ENCODE measurements at places on chromosomes 7 and 10.

- no peaks in the 10 kb centered on the region for H3K4me1 ChIP-seq
- DNase-seq = no peak
- no peaks in the 10 kb centered on the region for H3K36me3 ChIP-seq
- H3K27ac ChIP-seq = no peak overlapping the region
- H3K4me3 ChIP-seq = no peak overlapping the region
These were observed 72.5 kb downstream of the FAM13C start for GRCh38 chr10:59289853-59290252.

GRCh38 chr10:109892931-109893330 is 30.4 kb downstream of the XPNPEP1 start:
- no peak overlapping the region for H3K4me3 ChIP-seq
- no peak for DNase-seq
- no peak overlapping the region for H3K27ac ChIP-seq
- H3K36me3 ChIP-seq = peaks cover 8% of the 10 kb centered on the region
- H3K27me3 ChIP-seq = no peaks in the 10 kb centered on the region
- peaks cover 27% of the 10 kb centered on the region for H3K4me1 ChIP-seq

GRCh38 chr10:83469728-83470331 is 669.5 kb upstream of the GHITM start:
- no peak overlapping the region for H3K27ac ChIP-seq
- H3K4me3 ChIP-seq = no peak overlapping the region
- H3K36me3 ChIP-seq = no peaks in the 10 kb centered on the region
- H3K27me3 ChIP-seq = no peaks in the 10 kb centered on the region
- DNase-seq = no peak

DNA sequence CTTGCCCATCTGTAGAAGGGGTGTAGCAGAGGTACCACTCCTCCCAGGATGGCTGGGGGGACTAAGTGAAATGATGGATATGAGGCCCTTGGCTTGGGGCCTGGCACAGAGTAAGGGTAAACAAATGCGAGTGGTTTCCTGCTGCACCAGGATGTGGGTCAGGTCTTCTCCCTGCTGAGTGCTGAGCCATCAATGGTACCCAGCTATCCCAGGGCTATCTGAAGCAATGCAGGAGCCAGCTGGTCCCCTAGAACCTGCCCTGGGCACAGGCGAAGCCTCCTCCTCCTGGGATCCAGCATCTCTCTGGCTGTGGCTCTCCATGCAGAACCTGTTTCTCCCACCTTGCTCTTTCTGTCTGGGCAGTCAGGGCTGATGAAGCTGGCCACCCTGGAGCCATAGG is 20.9 kb upstream of the GOLGA7B start:
- no peak for DNase-seq
- H3K27me3 ChIP-seq = peaks cover 6% of the 10 kb centered on the region
- H3K4me3 ChIP-seq = no peak overlapping the region
- H3K4me1 ChIP-seq = no peaks in the 10 kb centered on the region
- no peak overlapping the region for H3K27ac ChIP-seq

- no peak overlapping the region for H3K4me3 ChIP-seq
- no peak for DNase-seq
- peaks cover 15% of the 10 kb centered on the region for H3K4me1 ChIP-seq
- no peaks in the 10 kb centered on the region for H3K36me3 ChIP-seq
- H3K27ac ChIP-seq = no peak overlapping the region
- no peaks in the 10 kb centered on the region for H3K27me3 ChIP-seq
These were observed 57.9 kb downstream of the ELFN1 start for GRCh38 chr7:1727812-1728570.

DNA sequence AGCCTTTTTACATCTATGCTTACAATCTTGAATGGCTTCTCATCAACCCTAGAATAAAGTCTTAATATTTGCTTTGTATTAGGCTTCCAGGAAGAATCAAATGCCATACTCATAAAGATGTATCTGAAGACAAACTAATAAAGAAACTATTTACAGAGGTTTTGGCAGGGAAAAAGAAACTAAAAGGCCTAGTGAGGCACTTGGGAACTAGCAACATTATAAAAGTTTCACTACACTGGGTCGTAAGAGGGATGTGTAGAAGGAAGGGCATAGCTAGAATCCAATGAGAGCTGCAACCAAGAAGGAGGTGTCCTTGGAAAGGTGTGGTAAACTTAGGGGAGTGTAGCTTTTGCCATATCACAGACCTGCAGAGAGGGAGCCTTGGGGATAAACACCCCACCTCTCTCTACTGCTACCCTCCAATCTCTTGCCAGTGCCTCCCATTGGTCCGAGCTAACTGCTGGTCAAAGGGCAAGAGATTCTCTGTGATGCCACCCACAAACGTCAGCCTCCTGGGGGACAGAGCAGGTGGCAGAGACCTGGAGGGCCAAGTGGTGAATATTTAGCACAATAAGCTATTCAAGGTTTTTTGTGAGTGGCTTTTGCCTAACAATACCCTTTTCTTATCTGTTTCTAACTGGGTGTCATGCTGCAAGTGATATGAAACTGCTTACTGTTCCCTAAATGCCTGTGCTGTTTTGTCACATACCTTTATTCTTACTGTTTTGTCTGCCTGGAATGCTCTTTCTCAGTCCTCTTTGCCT is 60.7 kb downstream of the CPED1 start:
- H3K36me3 ChIP-seq = no peaks in the 10 kb centered on the region
- H3K27me3 ChIP-seq = no peaks in the 10 kb centered on the region
- H3K27ac ChIP-seq = no peak overlapping the region
- no peak for DNase-seq
- H3K4me1 ChIP-seq = no peaks in the 10 kb centered on the region
- no peak overlapping the region for H3K4me3 ChIP-seq

GRCh38 chr7:66970310-66970709 is 25.1 kb downstream of the SBDS start:
- H3K27ac ChIP-seq = no peak overlapping the region
- no peak overlapping the region for H3K4me3 ChIP-seq
- H3K36me3 ChIP-seq = no peaks in the 10 kb centered on the region

DNA sequence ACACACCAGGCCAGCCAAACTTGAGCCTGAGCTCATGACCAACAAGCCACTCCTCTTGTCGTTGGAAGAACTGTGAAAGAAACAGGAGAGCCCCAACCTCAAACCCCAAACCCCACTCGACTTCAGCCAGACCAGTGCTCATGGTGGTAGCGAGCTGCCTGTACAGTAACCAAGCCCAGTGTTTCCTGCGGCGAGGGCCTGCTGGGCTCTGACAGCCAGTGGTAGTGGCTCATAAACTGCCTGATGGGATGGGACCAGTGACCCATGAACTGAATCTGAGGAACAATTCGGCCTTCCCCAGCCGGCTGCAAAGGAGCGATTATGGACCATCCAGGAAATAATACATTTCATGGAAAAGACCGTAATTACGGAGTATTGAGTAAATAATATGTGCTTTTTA is 191.9 kb downstream of the RPS24 start:
- no peak overlapping the region for H3K27ac ChIP-seq
- H3K36me3 ChIP-seq = no peaks in the 10 kb centered on the region
- no peak for DNase-seq
- H3K4me3 ChIP-seq = no peak overlapping the region

- no peak for DNase-seq
- peak overlapping the region; percentile 10 for H3K27ac ChIP-seq
- H3K36me3 ChIP-seq = peaks cover 9% of the 10 kb centered on the region
- H3K4me1 ChIP-seq = peaks cover 4% of the 10 kb centered on the region
- H3K4me3 ChIP-seq = no peak overlapping the region
- no peaks in the 10 kb centered on the region for H3K27me3 ChIP-seq
These were observed 11.8 kb downstream of the TOMM7 start for GRCh38 chr7:22810843-22811242.

DNA sequence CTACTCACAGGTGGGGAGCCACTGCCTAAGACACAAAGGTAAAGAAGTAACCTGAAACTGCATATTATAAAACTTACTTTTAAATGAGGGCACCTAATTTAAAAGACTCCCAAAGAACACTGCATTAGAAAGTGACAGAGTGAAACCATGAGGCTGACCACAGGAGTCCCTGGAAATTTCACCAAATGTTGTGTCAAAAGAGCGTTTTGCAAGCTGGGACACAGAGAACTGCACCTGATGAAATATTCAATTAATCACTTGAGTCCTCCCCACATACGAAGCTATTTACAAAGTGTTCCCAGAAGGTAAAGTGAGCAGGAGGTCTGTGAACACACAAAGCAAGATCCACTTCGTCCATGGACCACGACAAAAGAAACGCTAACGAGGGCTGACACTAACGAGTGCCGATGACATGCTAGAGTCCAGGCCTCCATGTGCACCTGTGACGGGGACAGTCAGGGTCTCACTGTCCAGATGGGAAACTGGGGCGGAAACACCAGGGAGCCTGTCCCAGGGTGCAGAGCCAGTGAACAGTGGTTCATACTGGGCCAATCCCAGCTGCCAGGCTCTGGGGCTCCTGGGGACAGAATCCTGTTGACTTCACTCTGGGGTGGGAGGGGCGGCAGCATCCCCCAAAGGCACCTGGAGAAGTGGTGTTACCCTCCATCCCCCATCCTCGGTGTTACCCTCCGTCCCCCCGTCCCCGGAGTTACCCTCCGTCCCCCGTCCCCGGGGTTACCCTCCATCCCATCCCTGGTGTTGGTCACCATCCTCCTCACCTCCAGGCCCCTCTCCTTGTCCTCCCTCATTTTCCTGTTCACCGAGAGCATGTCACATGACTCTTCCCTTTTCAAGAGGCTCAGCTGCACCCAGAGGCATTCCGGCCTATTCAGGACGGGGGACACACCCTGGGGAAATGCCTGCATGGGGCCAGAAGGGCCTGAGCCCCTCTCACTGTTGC is 63.4 kb downstream of the DIP2C start:
- H3K4me1 ChIP-seq = peaks cover 20% of the 10 kb centered on the region
- DNase-seq = no peak
- H3K4me3 ChIP-seq = no peak overlapping the region
- H3K36me3 ChIP-seq = no peaks in the 10 kb centered on the region

DNA sequence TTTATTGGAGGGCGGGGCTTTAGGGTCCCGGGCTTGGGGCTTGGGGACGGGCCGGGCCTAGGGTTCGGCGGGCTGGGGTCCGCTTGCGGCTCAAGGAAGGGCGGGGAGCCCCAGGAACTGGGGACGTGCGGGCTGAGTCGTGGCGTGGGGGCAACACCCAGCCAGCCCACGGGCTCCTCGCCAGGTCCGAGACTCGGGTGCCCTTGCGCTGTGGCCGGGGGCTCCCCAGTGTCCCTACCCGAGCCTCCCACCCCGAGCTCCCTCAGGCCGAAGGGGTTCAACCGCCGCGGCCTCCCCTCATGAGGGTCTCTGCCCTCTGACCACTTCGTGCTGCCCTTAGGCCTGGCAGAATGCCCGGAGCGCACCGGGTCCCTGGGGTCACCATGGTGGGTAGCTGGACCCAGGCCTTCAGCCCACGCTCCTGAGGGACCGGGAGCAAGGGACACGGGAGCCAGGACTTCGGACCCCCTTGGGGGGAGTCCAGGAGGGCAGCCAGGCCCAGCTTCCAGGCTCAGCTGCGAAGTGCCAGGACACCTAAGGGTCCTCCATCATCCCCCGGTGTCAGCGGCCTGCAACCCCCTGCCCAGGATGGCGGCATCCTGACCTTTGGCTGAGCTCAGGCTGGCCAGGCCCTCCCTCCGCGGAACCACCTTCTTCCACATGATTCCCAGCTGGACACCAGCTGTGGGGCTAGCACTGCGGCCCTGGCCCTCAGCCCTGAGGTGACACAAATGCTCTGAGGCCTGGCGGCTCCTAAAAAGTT is 524 bp upstream of the FUOM start:
- DNase-seq = no peak
- H3K27ac ChIP-seq = no peak overlapping the region
- peaks cover 5% of the 10 kb centered on the region for H3K4me1 ChIP-seq

- H3K27me3 ChIP-seq = no peaks in the 10 kb centered on the region
- no peak overlapping the region for H3K27ac ChIP-seq
- H3K4me1 ChIP-seq = no peaks in the 10 kb centered on the region
- H3K36me3 ChIP-seq = no peaks in the 10 kb centered on the region
These were observed 42.3 kb upstream of the CDHR3 start for GRCh38 chr7:105920766-105921165.

DNA sequence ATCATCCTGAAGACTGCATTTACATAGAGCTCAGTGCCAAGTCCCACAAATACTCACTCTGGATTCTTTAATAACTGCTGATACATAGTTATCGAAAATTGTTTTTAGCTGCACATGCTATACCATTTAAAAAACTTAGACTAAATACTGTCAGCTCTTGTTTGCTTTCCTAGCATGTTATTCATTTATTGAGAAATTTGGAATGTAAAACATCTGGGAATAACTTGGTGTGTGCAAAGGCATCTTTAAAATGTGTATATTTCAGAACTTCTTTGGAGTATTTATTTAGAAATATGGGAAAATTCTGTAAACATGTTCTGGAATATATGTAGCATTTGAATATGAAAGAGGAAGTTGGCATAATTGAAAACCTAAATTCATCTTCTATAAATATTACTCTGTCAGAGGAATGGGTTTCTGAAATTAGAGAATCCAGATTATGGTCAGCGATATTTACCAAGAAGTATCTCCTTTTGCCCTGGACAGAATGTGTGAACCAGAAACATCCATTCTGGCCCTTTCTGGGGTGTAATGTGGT is 119.7 kb downstream of the ARID5B start:
- DNase-seq = no peak
- no peaks in the 10 kb centered on the region for H3K36me3 ChIP-seq
- H3K27ac ChIP-seq = no peak overlapping the region
- no peak overlapping the region for H3K4me3 ChIP-seq

DNA sequence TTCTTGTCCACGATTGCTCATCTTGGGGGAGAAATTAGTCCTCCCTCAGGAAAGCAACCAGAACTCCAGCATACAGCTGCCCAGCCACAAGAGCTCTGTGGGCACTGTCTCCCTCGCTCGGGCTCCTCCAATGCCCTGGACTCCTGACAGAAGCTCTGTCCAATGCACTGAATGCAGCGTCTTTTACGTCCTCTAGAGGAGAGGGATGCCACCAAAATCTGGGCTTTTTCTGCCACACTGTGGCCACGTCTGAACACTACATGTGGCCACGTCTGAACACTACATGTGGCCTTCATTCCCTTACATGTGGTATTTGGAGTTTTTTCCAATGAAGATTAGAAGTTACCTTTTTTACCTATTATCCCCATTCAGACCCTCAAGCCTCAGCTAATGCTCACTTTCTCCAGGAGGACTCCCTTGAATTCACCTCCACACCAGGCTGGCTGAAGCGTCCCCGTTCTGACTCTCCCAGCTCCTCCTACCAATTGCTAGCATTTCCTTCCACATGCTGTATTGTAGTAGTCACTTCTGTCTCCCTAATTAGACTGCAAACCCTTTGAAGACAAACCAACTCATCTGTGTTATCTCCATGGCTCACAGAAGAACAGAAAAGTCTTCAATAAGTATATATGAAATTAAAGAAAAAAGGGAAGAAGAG is 134.3 kb upstream of the PDE1C start:
- peak; percentile 90 for DNase-seq
- H3K4me1 ChIP-seq = no peaks in the 10 kb centered on the region
- no peak overlapping the region for H3K27ac ChIP-seq
- peaks cover 7% of the 10 kb centered on the region for H3K27me3 ChIP-seq
- no peaks in the 10 kb centered on the region for H3K36me3 ChIP-seq

Measured in cardiac muscle cell (in vitro differentiated cells and primary cell).